Stimulated activated CD8-positive, alpha-beta memory T cell treated with anti-CD3 and anti-CD28 coated beads, Interleukin-7, amount 100 ng/mL, for 48 hours (primary cell): ENCODE measurements at places on chromosomes 2 and 18.
A peak's percentile ranks its signal among the peaks of the same experiment; 100 is the strongest.

DNA sequence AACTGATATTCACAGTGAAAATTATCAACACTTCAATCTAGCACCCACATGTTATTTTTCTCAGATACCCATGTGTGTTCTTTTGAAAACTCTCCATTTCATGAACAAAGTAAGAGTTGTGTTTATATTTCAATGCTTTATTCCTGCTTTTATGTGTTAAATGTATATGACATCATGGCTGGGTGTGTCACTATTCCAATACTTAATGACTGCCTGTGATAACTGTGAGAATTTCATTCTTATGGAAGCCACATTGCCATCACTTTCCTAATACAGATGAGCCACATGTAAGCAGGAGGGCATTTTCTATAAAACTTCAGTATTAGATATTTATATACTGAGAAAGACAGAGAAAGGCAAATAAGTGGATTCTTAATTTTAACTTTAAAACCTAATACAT, 100.4 kb upstream of the FIGN start:
- no peak for DNase-seq

- no peak for DNase-seq
Measured at GRCh38 chr2:3253913-3254441, 123.6 kb downstream of the EIPR1 start.

DNA sequence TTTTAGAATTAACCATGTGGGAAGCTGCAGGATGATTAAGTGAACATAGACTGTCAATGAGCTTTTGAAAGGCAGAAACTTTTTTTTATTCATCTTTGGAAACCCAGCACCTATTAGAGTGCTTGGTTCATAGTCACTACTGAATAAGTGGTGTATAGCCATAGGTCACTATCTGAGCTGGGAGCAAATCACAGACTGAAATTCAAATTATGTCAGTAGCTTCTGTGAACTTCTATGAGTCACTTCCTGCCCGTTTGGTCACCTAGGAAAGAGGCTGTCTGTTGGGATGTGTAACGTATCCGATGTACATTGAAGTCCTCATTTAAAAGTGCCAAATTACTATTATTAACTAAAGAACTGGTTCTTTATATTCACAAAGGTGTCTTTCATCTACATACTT, 20.5 kb upstream of the SLC40A1 start:
- no peak for DNase-seq

DNA sequence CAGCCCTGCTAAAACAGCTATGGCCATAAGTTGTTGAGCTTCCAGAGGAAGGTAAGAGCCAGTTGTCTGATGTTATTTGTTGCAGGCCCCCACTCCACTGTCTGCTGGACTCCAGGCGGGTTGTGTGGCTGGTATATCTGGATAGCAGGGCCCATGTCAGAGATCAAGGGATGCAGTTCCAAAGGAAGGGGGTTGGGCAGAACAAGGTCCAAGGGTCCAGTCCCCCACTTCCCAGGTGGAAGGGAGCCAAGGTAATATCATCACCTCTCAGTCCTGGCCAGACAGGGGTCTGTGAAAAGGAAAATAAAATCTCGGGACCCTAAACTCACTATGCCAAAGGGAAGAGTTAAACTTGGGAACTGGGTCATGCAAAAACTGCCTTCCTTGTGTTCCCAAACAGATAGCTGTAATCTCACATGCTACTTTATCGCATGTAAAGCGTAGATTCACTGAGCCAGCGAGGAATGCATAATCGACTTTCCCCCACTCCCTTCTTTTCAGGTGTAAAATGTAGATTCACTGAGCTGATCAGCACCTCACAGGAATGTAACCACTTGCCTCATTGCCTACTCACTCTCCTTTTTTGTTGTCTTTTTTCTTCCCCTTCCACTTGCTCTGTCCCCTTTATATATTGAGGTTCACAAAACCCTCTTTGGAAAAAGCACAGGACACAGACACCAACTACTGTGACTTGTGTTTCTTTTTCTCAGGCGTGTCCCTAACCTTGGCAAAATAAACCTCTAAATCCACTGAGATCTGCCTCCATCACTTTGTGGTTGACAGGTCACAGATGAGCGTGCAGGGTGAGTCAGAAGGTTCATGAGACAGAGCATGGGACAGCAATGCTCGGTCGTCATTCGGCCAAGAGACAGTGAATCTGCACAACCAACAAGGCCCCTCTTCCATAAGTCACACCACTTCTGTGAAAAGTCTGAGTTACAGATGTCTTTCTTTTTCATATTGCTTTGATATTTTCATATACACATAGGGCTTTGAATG, 255.3 kb upstream of the SIX2 start:
- DNase-seq, result peak; percentile 9

DNA sequence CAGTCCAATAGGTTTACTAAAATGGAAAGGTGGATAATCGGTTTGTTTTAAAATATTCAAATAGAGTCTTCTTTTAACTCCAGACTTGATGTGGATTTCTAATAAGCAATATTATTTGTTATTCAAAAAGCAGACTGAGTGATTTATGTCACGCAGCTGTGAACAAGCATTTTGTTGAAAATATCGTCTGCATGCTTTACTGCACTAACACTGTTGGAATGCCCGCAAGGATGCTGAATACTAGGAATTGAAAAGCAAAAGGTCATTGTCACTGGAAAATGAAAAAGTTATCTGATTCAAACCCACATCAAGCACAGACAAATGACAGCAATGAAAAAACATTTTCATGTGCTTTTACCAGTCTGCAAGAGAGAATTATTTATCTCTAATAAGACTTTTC, 31.1 kb downstream of the CHN1 start:
- no peak for DNase-seq

DNA sequence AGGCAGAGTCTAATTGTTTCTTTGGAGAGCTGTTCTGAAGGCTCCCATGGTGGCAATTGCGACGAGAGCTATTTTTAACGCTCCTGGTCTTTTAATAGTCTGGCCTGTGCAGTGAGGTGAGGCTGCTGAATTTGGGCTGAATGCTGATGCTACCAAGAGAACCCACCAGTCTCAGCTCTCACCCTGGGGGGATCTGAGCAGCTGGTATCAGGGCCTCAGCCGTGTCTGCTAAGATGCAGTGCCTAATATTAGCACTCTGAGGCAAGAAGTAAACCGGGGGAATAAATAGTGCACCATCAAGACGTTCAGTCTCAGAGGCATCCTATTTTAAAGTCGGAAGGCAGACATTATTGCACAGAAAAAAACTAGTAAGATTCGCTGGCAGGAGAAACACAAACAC, 214.8 kb upstream of the PID1 start:
- DNase-seq, result no peak

GRCh38 chr18:63312019-63312409, 7.6 kb downstream of the BCL2 start:
- no peak for DNase-seq

DNA sequence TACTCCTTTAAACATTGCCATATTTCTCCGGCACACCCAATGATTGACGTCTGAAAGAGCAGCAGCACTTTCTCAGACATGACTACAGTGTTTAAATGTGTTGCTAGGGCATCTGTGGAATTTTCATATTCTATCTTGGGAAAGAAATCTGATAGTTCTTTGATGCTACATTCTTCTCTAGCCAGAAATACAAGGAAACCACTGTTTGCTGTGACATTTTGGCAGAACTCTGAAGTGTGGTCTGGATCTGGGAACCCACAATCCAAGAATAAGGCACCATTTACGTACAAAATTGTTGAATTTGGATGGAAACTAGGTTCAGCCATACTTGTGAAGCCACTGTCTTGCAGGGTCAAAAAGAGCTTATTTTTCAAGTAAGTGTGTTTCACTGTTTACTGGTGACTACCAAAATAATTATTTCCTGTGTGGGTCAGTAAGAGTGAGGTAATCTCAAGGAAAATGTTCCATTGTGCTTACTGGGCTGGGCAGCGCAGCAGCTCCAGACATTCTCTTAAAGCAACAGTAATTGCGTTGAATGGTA, 21.3 kb upstream of the CD28 start:
- no peak for DNase-seq

- DNase-seq, result no peak
Measured at GRCh38 chr2:2872713-2873449, 504.7 kb downstream of the EIPR1 start.

DNA sequence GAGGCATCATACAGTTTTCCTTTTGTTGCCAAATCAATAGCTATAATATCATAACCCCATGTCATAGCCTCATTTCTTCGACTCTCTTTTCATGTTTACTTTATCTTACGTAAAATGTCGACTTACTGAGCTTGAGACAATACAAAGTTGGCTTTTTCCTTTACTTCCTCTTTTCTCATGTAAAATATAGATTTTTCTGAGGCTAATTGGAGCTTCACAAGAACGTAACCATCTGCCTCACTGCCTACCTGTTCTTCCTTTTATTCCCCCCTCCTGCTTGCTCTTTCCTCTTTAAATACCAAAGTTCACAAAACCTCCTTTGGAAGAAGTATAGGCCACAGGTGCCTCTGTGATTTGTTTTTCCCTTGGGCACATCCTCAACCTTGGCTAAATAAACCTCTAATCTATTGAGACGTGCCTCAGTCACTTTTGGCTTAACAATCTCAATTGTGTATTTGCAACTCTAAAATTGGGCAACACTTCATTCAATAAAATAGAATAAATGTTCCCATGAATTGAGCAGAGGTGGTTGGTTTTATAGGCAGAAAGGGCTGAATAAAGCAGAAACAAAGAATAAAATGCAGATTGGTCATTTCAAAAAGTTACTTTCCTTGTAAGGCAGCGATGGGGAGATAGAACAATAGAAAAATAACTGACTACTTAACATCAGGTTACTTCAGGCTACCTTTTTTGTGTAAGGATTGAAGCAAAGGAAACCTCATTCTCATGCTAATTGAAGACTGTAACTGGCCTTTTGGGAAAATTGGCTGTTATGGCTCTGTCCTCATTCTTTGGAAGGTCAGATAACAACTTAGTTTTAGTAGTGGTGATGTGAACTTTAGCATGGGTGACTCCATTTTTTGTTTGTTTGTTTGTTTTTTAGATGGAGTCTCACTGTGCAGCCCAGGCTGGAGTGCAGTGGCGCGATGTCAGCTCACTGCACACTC, 21.3 kb downstream of the COMMD1 start:
- no peak for DNase-seq

GRCh38 chr2:23423062-23423872, 38.3 kb downstream of the KLHL29 start:
- no peak for DNase-seq

DNA sequence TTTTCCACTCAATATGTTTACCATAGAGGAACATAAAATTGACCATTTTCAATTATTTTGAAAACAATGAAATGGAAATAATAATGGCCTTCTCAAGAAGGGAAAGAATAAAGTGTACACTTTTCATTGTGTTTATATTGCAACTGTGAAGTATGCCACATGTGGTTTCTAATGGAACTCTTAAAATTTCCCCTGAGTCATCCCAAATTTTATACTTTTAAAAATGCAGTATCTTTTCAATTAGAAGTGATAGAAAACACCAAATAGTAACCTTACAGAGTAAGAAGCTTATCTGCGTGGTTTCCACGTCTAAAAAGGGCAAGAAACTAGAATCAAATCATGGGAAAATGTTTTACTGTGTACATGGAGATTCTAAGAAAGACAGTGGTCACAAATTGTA, 70.0 kb downstream of the SCG2 start:
- DNase-seq, result no peak

DNA sequence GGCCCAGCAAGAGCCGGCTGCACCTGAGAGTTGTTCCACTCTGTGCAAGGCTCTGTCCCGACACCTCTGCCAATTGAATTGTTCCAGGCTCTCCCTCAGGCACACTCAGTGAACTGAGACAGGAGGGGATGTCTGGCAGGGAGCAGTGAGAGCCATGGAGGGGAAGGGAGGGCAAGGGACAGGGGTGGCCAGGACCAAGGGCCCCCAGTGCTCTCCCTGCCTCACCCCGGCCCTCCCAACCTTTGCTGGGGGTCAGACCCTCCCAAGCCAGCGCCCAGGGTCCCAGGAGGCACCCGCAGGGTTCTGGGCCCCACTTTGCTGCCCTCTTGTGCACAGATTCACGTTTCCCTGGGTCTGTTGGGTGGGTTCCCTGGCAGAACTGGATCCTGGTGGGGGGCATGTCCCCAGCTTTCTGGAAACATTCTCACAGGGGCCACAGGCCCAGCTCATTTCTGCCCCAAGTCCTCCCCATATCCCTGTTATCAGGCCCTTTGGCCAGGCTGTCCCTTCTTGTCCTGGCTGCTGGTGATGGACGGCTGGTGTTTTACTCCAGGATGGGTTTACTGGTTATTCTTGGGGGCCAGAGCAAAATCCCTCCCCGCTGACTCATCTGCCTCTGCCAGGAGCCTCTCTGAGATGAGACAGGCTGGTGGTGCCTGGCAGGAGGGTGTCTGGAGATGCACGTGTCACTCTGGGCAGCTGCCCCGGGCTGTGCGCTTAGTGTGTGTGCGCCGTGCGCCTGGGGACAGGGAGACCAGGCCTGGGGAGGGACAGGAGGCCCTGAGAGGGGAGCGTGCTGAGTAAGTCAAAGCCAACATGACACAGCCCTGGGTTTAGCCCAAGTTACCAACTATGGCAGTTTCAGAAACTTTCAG, 136.5 kb upstream of the CTDP1 start:
- no peak for DNase-seq
